ENCODE measurements at places on chromosomes 1 and 21. TPM values are rescaled to one million over a fixed set of nuclear protein-coding genes. Genes with fewer than 3 reads are reported as not detected.

The SYCP1 gene
- not detected for total RNA-seq

The AVPR1B gene
- not detected for total RNA-seq

The SMIM1 gene
- 1.5 TPM for total RNA-seq

The GBP2 gene
- 96.8 TPM for total RNA-seq

The PROK1 gene
- total RNA-seq = not detected

The EFCAB7 gene
- total RNA-seq = 9.1 TPM

The CACHD1 gene
- 5.4 TPM for total RNA-seq

The NTMT2 gene
- not detected for total RNA-seq

The AMY2B gene
- 3.6 TPM for total RNA-seq

The CNST gene
- 20.0 TPM for total RNA-seq

The ACKR1 gene
- total RNA-seq = not detected

The FCMR gene
- total RNA-seq = 0.33 TPM

The OR2W3 gene
- total RNA-seq = not detected

The NPHS2 gene
- not detected for total RNA-seq

The KIF14 gene
- total RNA-seq = 4.0 TPM

The FCRL5 gene
- total RNA-seq = not detected

The TSPAN2 gene
- 0.66 TPM for total RNA-seq

The TSPEAR gene
- total RNA-seq = not detected

The RPE65 gene
- total RNA-seq = not detected

The LCE1A gene
- not detected for total RNA-seq

The NCSTN gene
- total RNA-seq = 97.1 TPM

The ASCL5 gene
- under 0.01 TPM for total RNA-seq

The STMN1 gene
- 46.2 TPM for total RNA-seq

The IGSF21 gene
- total RNA-seq = not detected

The COP1 gene
- total RNA-seq = 43.1 TPM

The SLAMF1 gene
- not detected for total RNA-seq

The NPPA gene
- not detected for total RNA-seq

The PTGER3 gene
- total RNA-seq = 1.5 TPM
